ENCODE measurements at places on chromosomes 12 and 14. TPM values are rescaled to one million over a fixed set of nuclear protein-coding genes. Genes with fewer than 3 reads are reported as not detected.

Gene SLC4A8
- 0.69 TPM for total RNA-seq

DNA sequence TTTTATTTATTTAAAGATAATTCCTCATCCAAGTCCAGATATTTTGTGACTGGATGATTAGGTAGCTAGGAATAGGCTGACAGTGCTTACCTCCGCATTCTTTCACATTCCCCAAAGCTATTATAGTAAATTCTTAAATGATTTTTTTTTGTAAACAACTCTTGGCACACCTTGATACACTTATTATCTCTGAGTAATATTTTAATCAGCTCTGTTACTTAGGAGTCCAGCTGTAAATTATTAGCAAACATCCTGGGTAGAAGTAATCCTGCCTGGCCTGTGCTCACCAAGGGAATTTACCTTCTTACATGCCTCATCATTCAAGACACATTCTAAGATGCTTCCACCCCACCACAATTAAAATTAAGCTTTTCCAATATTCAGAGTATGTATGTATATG is 186.1 kb downstream of the SLC2A13 start:
- no peaks in the 10 kb centered on the region for H3K4me1 ChIP-seq
- no peak overlapping the region for H3K4me3 ChIP-seq
- no peaks in the 10 kb centered on the region for H3K36me3 ChIP-seq
- DNase-seq: no peak
- no peaks in the 10 kb centered on the region for H3K27me3 ChIP-seq

Gene GUCY2C
- total RNA-seq: not detected

Gene SLC5A8
- not detected for total RNA-seq

GRCh38 chr14:91140672-91141071 is 26.8 kb downstream of the DGLUCY start:
- no peak overlapping the region for H3K4me3 ChIP-seq
- H3K27ac ChIP-seq: no peak overlapping the region
- peaks cover 8% of the 10 kb centered on the region for H3K36me3 ChIP-seq
- no peaks in the 10 kb centered on the region for H3K27me3 ChIP-seq

Gene MDGA2
- not detected for total RNA-seq

- H3K27me3 ChIP-seq: no peaks in the 10 kb centered on the region
- no peak overlapping the region for H3K27ac ChIP-seq
- no peaks in the 10 kb centered on the region for H3K36me3 ChIP-seq
- no peak overlapping the region for H3K4me3 ChIP-seq
- no peak for DNase-seq
These were observed 308.4 kb upstream of the LRFN5 start for GRCh38 chr14:41298328-41298690.

Gene GPR135
- total RNA-seq: 2.3 TPM

GRCh38 chr14:65074449-65075150 is 27.7 kb downstream of the MAX start:
- peaks cover 8% of the 10 kb centered on the region for H3K4me1 ChIP-seq
- H3K36me3 ChIP-seq: peaks cover 48% of the 10 kb centered on the region
- no peak for DNase-seq

Gene VRTN
- not detected for total RNA-seq

DNA sequence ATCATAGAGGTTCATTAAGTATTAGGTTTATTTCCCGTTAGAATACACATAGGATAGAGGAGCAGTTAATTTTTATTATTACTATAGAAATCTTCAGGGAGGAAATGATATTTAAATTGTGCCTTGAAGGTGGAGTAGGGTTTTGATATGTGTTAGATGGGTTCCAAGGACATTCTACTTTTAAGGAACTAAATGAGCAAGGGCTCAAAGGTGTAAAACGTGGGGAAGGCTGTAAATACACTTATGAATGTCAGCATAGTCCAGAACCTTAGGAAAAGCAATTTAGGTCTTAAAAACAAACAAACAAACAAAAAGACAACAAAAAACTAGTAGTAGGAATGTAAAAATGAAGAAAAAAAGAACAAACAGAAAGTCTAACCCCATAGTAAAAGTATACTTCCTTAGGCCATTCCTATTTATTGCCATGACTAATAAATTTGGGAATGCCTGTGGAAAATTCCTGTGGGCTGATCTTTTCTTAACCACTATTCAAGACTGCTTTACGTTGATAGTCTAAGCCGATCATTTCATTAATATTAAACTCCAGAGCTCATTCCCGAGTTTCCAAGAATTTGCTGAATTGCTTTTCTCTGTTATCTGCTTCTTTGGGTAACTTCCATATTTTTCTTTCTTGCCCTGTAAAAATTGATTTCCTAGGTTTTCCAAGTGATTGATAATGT is 180.3 kb downstream of the RAD51B start:
- H3K4me3 ChIP-seq: no peak overlapping the region
- no peaks in the 10 kb centered on the region for H3K4me1 ChIP-seq
- no peaks in the 10 kb centered on the region for H3K27me3 ChIP-seq
- DNase-seq: no peak
- H3K27ac ChIP-seq: no peak overlapping the region

Gene NGB
- total RNA-seq: not detected

DNA sequence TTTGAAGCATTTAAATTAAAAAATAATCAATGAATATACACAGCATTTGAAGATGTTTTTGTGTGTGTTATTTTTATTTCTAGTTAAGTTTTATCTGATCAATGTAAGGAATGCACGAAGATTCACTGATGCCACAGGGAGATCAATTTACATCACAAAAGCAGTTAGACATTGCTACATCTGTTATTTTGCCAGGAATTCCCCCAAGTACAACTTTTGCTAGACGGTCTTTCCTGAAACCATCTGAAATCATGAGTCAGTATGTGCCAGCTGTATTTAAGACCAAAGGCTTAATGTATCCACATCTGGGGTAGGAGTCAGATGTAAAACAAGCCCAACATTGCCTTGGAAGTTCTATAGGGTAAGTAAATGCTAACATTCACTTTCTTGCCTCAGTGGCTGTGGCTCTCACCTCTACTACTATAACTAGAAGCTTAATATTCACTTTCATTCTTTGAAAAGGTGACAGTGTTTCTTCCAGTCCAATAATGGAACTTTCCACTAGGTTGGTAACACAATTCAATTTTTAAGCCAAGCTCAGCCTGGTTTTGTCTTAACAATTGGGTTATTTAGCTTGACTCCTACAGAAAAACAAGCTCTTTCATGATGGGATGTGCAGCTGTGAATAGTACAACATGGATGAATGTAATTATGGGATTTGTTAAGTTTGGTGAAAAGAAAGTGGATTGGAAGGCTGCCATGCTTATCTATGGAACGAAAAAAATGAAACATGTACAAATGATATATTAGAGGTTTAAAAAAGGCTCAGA is 385.4 kb upstream of the TMEM132C start:
- no peaks in the 10 kb centered on the region for H3K27me3 ChIP-seq
- H3K27ac ChIP-seq: no peak overlapping the region
- H3K4me3 ChIP-seq: no peak overlapping the region
- no peaks in the 10 kb centered on the region for H3K36me3 ChIP-seq
- no peaks in the 10 kb centered on the region for H3K4me1 ChIP-seq

Gene TAS2R46
- total RNA-seq: 1.3 TPM
